A172 (cell line): ENCODE measurements at places on chromosomes 6 and 20. TPM values are rescaled to one million over a fixed set of nuclear protein-coding genes. Genes with fewer than 3 reads are reported as not detected.

DNA sequence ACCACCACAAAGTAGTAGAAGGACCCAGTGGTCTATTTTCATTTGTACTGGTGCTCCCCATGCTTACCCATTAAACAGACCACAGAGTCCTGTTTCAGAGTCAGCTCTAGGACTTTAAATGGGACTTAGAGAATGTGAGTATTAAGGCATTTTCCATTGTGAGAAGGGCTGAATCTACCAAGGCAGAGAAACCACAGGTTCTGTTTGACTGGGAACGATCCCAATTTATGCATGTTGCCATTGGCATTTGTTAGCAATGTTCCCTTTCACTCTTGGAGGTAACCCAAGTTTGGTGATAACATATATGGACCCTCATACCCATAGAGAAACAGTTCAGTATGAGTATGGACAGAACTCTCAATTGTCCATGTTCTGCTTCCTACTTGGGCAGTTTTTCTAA is 672.8 kb downstream of the KIF16B start:
- no peak for DNase-seq

DNA sequence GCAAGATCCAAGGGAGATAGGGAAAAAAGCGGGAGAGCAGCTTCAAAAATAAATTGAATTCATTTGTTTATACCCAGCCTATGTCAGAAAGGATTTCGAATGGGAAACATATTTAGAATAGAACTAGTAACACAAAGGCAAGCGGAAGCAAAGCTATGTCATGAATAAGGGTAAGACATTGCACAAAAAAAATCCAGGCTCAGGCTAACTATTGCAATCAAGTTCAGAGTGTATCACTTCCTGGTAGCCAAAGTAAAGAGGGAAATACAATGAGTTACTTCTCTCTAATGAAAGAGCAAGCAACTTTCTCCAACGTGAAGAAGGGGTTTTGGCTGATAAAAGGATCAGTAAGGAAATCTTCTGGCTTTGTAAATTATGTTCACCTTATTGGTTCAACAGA is 212.8 kb downstream of the ZMYND8 start:
- no peak for DNase-seq

DNA sequence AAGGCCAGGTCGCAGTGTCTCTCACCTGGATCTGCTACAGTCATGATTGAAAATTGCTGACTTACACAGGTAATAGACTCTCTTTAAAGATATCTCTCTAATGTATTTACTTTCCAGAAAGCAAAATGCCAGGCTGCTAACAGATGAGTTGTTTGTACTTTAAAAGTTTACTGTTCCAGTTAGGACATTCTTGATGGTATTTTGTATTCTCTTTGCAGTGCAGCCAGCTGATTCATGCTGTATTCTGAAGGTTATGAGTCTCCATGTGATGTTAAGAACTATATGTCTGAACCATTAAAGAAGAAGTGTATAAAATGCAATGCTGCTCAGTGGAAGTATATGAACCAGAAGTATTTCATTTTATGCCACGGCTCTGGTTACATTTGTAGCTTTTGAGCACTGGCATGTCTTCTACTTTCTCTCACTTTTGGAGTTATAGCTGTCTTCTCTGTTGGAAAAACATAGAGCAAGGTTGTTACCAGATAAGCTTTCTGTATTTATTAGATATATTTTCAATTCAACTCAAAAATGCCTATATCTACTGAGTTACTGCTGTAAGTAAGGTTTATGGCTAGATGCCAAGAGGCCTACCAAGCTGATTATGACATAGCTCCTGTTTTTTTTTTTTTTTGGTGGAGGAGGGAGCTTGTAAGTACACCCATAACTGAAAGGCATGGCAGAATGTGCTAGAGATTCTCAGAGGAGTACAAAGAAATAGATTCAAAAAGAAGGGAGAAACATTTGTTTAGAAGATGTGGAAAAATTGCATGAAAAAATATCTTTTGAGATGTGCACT is 130.5 kb upstream of the MAN1A1 start:
- DNase-seq, result no peak

DNA sequence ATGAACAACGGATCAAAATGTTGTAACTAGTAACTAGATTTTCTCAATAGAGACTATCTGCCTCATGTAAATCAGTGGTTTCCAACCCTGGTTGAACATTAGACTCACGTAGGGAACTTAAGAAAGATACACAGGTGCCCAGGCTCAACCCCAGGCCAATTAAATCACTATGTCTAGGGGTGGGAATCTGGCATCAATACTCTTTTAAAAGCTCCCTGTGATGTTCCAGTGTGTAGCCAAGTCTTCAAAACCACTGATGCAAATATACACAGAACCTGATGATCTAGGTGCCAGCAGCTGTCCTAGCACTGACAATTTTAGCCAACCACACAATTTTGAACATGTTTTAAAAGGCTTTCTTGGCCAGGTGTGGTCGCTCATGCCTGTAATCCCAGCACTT is 128.7 kb downstream of the TBC1D32 start:
- no peak for DNase-seq

- DNase-seq, result no peak
These were observed 44.0 kb upstream of the POU5F1 start for GRCh38 chr6:31214516-31214915.

- DNase-seq, result no peak
These were observed 594.9 kb downstream of the PHF3 start for GRCh38 chr6:64230530-64230929.

DNA sequence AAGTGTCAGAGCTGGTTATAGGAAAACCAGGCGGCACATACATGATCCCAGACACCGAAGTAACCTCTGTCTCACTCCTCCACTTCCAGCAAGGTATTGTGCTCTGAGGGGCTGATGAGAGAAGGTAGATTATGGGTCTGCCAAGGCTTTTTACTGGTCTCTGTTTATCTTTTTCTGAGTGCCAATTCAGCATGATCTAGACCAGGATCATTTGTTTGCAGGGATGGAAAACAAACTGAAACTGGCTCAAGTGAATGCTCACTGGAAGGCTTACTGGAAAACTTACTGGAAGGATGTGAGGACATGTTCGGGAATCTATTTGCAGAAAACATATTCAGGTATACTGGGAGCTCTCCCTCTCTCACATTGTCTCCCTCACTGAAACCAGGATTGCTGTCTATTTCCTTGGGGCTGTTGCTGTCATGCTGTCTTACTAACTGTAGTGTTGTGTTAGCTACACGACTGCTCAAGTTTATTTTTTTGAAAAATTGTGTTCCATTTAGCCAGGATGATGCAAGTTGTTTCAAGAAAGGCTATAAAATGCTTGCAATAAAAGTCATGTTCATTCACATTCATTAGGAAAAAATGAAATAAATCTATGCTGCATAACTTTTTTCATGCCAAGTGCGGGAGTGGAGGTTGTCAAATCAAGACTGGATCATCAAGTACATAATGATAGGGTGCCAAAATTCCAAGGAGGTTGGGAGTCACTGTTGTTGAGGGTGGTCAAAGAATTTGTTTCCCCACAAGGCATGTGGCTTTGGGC is 37.0 kb downstream of the KLHL31 start:
- peak; percentile 60 for DNase-seq

- DNase-seq, result no peak
These were observed 637.0 kb downstream of the COL12A1 start for GRCh38 chr6:74568861-74569260.

- peak; percentile 83 for DNase-seq
These were observed 130.0 kb upstream of the GGTLC1 start for GRCh38 chr20:24118441-24119175.

GRCh38 chr20:54044156-54044555 is 26.2 kb downstream of the BCAS1 start:
- peak; percentile 54 for DNase-seq

- DNase-seq, result peak; percentile 74
These were observed 18.7 kb upstream of the COL10A1 start for GRCh38 chr6:116144605-116145004.

- DNase-seq, result peak; percentile 17
These were observed 241.8 kb upstream of the MMS22L start for GRCh38 chr6:97524811-97525210.

DNA sequence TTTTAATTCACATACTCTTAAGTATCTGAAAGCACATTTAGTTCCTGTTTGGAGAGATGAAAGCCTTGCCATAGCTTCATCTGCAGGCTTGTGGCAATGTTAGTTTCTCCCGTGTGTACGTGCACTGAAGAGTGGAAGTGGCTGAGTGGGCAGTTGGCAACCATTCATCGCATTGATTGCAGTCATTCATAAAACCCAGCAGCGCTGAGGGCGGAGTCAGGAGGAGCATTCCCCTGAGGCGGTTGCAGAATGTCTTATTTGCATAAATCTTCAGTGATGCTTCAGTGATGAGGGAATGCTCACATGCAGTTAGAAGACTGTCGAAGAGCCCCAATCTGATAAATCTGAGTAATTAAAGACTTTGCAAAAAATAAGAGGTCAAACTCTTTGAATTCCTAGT is 79.1 kb downstream of the RIMS1 start:
- DNase-seq, result no peak

- no peak for DNase-seq
These were observed 71.9 kb downstream of the SRC start for GRCh38 chr20:37417617-37418467.

DNA sequence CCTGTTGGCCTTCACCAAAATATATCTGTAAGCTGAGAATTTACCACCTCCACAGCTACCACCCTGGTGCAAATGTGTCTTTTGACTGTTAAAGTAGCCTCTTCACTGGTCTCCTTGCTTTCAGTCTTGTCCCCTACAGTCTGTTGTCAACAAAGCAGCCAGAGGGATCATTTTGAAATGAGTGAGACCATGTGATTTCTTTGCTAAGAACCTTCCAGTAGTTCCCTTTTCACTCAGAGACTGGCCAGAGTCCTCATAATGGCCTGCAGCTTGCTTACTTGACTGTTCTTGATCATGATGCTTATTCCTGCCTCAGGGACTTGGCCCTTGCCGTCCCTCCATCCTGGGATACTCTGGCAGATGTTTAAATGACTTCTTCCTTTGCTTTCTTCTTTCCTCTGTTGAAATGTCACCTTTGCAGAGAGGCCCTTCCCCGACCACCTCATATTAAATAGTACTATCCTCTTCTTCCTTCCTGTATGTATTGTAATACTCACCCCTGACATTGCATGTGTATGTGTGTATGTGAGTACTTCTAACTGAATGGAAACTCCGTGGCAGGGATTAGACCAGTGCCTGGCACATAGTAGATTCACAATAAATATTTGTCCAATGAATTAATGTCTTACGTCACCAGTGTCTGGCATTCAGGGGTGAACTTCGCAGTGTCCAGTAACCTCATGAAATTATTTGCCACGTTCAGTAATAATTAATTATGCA is 5.0 kb downstream of the MANBAL start:
- DNase-seq, result no peak

DNA sequence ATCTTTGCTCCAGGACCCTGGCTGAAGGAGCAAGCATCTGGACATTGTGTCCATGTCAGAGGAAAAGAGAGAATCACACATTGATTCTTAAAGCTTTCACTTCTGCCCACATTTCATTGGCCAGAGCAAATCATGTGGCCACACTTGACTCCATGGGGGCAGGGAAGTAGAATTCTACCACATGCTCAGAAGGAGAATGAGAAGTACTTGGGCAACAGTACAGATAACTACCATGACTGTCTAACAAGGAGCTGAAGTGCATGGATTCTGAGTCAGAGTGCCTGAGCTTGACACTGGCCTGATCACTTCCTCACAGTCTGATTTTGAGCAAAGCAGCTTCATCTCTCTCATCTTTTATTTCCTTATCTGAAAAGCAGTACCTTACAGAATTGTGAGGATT is 38.6 kb downstream of the GHRH start:
- DNase-seq, result peak; percentile 60

DNA sequence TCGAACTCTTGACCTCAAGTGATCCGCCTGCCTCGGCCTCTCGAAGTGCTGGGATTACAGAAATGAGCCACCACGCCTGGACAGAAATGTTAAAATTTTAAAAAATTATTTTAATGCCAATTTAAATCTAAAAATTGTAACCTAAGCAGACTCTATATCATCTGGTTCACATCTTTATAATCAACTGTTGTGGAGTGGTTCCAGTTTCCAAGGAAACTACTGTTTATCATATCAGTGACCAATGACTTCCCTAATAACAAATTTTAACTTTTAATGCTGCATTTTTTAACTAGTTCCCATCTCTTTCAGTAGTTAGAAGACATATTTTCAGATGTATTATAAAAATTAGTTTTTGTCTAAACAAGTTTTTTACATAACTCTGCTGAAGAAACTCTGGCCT is 5.2 kb upstream of the BTN3A2 start:
- no peak for DNase-seq

GRCh38 chr6:32149932-32150870 is 1.5 kb downstream of the PRRT1 start:
- DNase-seq, result no peak

Gene CASP8AP2
- 13.5 and 16.9 TPM in 2 replicates for total RNA-seq

Gene C6orf47
- total RNA-seq, result 15.9 and 22.0 TPM in 2 replicates

Gene ADTRP
- total RNA-seq, result 1.9 and 3.9 TPM in 2 replicates

Gene GGTLC1
- not detected in 2 replicates for total RNA-seq

Gene TRIM15
- not detected in 2 replicates for total RNA-seq

Gene DNAAF9
- 2.1 and 2.8 TPM in 2 replicates for total RNA-seq
